ENCODE measurements at places on chromosomes 2 and 18.

DNA sequence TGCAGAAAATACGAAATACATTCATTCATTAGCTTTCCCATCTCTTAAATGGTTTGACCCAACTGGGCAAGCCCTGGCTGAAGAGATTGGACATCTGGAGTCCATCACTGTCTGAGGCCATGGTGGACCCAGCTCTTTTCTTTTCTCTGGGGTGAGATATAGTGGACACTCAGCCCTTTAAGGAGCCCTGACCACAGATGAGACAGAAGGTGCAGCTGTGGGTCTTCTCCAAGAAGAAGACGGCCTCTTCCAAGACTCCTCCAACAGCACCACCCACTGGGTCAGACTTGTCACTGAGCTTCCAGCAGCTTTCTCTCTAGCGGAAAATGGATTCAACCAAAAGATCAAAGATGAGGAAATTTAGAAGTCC is 27.2 kb downstream of the TWIST2 start:
- DNase-seq: no peak

DNA sequence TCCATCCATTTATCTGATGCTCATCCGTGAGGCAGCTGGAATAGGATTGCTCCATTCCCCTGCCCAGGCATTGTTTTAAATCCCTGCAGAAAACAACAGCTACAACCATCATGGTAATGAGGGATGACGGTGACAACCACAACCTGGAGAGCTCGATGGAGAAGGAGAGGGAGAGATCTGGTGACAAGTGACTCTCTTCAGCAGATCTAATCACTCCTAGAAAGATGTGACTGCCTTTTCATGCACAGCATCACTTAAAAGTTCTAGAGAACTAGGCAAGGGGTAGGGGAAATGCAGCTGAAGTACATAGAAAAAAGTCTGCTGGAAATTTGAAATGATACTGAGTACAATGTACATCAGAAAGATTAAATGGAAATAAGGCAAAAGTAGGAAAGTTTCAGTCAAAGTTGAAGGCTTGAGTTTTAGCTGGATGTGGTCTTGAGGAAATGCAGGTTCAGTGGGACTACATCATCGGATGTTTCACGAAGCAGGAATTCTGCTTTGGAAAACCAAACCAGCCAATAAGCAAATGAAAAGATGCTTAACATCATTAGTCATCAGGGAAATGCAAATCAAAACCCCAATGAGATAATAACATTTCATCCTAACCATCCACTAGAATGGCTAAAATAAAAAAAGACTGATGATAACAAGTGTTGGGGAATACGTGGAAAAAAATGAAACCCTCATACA is 6.8 kb upstream of the ARHGAP25 start:
- DNase-seq: no peak

DNA sequence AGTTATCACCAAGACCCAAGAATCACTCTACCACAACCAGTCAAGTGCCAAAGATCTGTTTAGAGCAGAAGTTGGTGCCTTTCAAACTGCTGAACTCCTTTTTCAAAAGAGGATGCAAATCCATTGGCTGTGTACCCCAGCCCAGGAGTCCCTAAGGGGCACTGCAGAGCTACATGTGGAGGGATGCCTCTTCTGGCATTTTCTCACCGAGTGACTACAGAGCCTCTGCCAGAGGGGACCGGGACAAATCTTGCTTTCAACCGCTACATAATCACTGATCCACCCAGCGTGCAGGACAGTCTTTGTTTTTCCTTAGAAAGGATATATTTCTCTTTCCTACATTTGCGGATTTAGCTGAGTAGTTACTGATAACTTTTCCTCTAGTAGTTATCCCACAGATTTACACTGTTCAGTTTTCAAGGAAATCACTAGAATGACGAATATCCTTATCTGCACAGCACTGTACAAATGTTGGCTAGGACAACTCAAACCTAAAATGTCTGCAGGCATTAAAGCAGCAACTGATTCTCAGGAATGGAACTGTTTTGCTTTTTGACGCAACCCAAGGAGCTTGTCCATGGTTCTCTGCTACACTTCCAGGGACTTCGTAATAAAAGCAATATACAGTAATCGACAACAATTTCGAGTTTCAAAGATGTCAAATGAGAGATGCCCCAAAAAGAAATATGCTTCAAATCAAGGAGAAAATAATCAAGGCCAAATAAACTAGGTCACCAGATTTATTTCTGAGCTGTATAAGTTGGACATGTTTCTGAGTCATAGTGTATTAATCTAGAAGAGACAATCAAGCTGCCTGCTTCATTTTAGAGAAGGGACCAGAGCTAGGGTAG is 24.1 kb downstream of the EPB41L3 start:
- DNase-seq: no peak

GRCh38 chr2:219497495-219498279 is 1.0 kb upstream of the GMPPA start:
- no peak for DNase-seq

- no peak for DNase-seq
Measured at GRCh38 chr18:67432806-67433205, 83.7 kb downstream of the DSEL start.

GRCh38 chr2:23124214-23124750 is 260.7 kb upstream of the KLHL29 start:
- no peak for DNase-seq

DNA sequence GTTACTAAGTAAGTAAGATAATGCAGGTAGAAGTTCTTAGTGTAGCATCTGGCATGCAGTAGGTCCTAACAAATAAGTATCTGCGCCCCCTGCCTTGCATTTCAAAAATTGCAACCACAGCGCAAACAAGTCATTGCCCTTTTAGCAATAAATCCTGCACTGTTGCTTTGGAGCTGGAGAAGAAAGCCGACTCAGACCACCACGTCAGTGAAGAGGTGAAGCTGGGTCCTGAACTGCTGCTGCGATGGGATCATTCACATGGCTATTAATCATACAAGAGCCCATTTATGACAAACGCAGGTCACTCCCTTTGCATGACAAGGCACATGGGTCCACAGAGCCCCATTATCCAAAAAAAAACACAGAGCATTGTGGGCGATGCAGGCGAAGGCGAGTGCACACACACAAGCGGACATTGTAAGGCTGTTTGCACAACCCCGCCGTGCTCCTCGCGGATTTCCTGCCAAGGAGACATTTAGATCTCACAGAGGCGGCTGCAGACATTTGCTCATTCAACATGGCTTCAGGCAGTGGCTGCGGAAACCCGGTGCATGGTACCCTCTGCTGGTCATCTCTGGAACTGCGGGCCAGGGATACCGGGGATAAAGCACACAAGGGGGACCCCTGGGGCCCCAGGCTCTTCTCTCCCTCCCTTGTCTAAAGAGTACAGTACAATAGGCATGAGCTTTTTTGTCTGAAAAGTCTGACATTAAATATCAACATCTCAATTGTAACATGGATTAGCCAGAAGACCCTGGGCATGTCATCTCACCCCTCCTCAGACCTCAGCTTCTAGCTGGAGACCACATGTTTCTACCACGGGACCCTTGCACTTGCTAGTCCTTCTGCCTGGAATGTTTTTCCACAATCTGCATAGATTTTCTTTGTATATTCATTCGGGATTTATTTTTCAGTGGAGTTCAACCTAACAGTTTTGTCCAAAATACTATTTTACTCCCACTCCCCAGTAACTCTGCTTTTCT is 56.7 kb downstream of the CYRIA start:
- no peak for DNase-seq

DNA sequence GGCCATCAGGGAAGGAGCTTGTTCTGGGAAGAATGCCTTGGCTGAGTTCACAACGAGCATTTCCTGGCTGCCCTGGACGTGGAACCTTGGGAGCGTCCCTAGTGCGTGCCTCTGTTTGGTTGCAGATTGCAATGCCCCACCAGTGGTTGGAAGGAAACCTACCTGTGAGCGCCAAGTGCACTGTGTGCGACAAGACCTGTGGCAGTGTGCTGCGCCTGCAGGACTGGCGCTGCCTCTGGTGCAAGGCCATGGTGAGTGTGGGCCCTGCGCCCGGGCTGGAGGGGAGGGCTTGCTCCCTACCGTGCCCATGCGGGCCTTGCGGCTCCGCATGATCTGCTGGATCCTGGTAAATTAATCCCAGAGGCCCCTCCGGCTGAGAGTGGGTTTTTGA is 81.9 kb downstream of the DGKD start:
- no peak for DNase-seq

- no peak for DNase-seq
Measured at GRCh38 chr2:8234253-8234652, 447.6 kb upstream of the ID2 start.

DNA sequence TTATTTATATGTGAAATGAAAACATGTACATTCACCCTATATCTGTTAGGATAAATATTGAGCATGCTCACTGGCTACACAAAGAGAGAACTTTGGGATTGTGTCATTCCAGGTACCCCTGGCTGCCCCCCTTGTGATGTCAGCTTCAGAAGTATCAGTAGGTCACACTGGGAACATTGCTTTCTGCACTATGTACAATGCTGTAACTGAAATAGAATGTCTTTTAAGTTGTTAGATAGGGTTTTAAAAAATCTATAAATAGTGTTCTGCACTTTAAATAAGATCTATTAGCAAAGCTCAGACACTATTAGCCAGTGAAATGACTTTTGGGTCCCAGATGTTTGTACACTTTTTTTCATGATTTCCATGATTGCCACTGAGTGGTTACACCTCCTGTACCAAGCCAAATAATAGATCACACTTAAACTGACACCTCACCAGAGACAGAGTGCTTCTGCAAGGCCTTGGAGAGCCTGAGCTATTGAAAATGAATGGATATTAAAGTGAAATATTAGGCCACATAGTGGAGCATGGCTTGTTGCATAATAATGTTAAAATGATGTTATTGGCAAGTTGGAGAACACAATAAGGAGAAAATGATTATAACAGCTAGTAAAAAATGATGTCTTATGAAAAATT is 297.0 kb upstream of the NXPH2 start:
- no peak for DNase-seq

GRCh38 chr2:79982445-79982844 is 322.1 kb downstream of the LRRTM1 start:
- DNase-seq: no peak
